A673 (cell line): ENCODE measurements at places on chromosomes 11 and 22.

DNA sequence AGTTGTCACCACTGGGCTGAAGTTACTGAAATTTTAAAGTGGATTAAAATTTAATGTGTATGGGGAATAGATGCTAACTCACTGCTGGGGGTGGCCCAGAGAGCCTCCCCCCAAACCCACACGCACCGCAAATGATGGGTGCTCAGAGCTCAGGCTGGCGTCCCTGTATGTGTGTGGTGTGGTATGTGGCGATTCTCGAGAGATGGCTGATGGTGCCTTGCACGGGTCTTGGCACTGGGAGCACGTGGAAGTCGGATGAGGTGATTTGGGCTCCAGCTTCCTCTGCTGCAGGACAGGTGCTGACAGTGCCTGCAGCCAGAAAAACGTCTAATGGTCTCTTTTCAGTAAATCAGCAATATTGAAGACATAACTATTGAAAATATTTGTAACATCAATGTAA, 1473.3 kb downstream of the TBC1D22A start:
- DNase-seq, result no peak

DNA sequence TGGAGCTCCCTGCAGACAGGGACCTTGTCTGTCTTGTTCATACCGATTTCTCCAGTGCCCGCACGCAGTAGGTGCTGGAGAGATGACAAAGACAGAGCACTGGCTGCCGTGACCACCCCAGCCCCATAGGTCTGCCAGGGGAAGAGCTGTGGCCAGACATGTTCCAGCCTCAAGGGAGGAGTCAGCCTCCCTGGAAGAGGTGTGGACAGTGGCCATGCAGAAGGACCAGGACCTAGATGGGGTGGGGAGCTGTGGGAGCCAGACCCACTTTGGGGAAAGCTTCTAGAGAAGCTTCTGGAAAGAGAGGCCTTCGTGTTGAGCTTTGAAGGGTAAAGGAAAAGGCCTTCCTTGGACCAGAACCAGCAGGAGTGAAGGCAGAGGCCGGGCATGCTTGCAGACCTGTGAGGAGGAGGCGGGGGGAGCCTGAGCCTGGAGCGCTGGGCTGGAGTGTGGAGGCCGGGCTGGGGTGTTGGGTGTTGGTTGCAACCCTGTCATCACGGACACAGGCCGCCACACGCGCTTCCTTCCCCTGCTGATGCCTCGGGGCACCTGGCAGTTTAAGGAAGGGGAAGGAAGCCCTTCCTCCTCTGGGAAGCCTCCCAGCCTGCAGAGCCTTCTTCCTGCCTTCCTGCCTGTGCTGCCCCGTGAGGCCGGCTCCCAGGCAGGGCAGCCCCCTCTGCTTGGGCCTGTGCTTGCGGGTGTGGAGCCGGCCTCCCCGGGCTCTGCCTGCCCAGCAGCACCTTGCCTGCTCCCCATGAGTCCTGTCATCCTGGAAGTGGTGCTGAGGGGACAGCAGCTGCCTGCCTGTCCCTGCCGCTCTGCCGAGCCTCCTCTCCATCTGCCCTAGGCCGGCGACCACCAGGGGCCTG, 12.3 kb downstream of the RELT start:
- DNase-seq, result no peak

DNA sequence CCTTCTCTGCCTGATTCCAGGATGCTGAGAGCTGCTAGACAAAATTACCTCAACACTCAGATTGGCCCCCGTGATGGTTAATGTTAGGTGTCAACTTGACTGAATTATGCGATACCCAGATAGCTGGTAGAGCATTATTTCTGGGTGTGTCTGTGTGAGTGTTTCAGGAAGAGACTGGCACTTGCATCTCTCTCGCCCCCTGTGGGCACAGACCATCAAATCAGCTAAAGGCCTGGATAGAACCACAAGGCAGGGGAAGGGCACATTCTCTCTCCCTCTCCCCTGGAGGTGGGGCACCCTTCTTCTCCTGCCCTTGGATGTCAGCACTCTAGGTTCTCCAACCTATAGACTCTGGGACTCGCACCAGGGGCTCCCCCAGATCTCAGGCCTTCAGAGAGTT, 79.7 kb downstream of the KIRREL3 start:
- DNase-seq, result peak; percentile 6

- no peak for DNase-seq
Measured at GRCh38 chr22:44357966-44358465, 45.3 kb upstream of the SHISAL1 start.

DNA sequence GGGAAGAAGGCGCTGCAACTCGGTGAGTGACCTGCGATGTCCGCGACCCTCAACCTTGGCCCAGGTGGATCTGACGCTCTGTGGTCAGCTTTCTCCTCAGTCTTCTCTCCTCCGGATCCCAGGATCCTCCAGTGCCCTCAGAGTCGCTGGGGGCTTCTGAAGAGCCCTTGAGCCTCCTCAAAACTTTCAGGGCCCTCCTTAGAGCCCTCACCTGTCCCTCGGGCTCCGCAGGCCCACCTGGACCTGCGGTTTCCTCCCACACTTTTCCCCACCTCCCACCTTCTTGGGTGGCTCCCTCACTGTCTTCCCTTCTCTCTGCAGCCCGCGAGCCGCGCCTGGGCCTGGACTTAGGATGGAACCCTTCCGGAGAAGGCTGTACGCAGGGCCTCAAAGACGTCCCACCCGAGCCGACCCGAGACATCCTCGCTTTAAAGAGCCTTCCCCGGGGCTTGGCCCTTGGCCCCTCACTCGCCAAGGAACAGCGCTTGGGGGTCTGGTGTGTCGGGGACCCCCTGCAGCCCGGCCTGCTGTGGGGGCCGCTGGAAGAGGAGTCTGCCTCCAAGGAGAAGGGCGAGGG, 335 bp downstream of the ZNF408 start:
- DNase-seq, result no peak

GRCh38 chr11:41954034-41954433, 494.6 kb upstream of the LRRC4C start:
- DNase-seq, result peak; percentile 21

DNA sequence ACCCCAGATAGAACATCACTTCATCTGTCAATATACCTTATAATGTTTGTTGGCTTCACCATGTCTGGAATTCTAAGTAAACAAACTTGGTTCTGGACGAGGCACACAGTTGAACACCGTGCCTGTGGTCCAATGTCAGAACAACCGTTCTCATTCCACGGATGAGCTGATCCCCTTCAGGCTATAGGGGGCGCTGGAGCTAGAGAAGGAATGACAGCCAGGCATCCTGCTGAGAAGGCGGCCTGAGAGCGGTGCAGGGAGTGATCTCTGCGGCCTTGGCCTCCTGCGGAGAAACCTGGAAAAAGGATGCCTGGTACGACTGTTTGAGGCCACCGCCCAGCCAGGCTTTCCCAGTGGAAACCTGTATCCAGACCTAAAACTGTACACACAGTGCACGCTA, 48.7 kb downstream of the FDX1 start:
- DNase-seq, result peak; percentile 44

DNA sequence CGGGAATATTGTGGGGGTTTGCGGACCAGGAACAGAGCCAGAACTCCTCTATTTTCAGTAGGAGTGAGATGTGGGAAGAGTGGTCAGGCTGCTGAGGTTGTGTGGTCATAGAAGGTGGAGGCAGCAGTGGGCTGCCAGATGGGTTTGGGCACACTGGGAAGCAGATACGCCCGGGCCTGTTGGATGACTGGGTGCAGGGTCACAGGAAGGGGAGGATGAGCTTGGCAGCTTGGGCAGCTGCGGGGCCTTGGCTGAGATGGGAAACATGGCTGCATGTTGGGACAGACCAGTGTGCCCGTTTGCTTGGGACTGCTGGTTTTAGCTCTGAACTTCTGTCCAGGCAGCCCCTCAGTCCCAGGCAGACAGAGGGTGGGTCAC, 11.4 kb downstream of the SHANK3 start:
- no peak for DNase-seq

DNA sequence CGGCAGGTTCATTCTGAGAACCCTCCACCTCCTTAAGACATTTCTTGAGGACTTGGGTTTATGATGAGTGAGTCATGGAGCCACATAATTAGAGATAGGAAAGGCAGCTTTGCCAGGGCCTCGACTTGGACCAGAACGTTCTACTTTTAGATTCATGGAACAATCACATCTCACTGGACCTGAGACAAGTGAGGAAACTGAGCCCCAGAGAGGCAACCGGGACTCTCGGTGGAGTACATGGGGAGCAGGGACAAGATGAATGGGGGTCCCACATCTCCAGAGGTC, 59.5 kb downstream of the LINC01488 start:
- no peak for DNase-seq

DNA sequence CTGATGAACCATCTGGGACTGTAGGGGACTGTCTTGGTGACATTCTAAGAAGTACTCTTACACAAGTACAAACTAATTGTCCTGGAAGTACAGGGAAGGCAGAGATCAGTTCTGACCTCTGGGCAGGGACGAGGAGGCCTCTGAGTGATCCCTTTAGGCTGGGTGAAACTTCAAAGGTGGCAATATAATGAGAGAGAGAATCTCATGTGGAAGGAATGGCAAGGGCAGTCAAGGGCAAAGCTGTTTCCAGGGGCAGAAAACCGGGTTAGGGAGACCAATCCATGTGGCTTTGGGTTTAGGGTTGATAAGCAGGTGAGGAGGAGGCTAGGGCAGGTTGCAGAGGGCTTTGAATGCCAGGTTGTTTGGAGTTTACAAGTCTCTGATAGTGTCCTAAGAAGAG, 21.3 kb upstream of the MYH9 start:
- DNase-seq, result no peak

DNA sequence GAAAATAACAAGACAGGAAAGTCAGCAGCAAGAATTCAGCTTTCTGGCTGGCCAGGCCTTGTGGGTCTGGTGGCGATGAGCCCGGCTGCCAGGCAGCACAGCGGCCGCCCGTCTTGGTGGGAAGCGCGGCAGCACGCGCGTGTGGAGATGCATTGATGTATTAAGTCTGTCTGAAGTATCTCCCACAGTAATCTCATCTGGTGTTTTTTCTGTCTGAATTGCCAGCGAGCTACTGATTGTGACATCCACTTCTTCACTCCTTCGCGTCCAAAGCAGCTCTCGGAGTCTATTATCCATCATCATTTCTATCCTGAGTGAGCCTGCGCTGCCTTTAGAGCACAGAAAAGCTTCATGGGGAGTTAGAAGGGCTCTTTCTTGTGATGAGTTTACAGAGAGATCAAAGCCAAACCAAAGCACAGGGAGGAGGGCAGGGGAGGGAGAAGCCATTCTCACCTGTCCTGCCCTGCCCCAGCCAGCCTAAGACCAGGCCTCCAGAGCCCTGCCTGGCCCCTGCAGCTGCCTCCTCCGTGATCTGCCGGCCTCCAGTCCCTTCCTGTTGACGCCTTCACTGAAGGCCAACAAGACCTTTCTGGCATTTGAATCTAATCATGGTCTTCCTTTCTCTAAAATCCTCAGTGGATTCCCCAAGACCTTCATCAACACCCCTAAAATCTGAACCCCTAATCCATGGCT, 1419.0 kb downstream of the TBC1D22A start:
- no peak for DNase-seq

- no peak for DNase-seq
Measured at GRCh38 chr11:44866286-44866685, 84.4 kb downstream of the TP53I11 start.

- no peak for DNase-seq
Measured at GRCh38 chr11:85748455-85748891, 62.5 kb downstream of the SYTL2 start.

DNA sequence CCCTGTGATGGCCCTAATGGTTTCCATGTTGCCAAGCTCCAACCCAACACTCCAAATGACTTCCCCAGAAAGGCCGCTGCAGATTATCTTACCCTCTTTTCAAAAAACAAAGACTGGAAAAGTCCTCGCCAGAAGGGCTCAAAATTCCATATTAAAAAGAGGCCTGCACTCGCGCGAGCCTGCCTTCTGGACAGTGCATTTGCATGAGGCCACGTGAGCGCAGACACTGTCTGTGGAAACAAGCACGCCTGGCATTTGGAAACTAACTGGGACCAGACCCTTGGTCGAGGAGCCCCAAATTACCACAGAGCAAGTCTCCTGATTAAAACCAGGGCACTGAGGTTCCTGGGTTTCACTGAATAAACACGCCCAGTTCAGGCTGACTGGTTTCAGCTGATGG, 42.9 kb downstream of the ABTB2 start:
- no peak for DNase-seq

DNA sequence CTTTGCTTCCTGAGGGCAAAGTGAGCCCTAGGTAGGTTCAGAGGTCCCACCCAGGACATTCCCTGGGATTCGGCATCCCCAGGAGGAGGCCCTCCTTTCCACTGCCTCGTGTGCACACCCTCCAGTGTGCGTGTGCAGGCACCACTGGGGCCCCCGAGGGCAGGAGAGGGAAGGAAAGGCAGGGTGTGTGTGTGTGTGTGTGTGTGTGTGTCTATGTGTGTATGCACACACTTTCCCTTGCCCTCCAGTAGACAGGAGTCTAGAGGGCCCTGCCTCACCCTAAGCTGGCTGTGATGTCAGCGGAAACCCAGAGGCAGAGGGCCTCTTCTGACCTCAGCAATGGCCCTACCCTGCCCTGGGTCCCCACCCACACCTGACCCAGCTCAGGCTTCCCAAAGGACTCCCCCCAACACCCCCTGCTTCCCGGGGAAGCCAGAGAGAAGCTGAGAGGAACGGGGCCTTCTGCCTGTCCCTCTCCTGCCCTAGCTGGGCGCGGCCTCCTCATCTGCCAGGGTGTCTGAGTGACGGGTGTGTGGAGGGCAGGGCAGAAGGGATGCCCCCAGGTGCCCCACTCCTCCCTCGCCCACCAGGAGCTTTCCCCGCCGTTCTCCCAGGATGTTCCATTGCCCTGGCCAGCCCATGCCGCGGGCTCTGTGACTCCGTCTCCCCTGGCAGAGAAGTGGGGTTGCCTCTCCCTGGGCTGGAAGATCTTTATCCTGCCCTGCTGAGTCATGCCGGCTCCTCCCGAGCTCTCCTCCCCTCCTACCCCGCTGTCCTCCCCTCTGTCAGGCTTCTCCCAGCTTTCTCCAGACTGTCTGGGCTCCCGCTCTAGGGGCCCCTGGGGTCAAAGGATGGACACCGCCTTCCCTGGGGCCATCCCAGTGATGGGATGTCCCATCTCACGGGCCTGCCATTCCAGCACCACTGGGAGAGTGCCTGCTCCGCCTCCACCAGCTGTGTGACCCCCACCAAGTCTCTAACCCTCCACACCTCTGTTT, 6.0 kb upstream of the CLCF1 start:
- DNase-seq, result no peak

DNA sequence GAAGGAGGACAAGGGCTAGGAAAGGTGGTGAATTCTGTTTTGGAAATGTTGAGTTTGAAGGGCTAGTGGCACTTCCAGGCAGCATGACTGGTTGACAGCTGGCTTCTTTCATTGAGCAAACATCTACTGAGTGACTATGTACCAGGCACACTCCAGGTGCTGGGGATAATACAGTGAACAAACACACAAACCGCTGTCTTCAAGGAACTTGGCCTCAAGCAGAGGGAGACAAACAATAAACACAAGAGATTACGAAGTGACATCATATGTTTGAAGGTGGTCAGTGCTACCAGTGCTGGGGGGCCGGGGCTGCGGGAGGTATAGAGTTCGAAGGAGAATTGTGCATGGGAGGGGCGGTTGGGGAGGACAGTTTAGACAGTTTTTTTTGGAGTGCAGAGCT, 197.0 kb upstream of the SORL1-AS1 start:
- DNase-seq, result no peak

DNA sequence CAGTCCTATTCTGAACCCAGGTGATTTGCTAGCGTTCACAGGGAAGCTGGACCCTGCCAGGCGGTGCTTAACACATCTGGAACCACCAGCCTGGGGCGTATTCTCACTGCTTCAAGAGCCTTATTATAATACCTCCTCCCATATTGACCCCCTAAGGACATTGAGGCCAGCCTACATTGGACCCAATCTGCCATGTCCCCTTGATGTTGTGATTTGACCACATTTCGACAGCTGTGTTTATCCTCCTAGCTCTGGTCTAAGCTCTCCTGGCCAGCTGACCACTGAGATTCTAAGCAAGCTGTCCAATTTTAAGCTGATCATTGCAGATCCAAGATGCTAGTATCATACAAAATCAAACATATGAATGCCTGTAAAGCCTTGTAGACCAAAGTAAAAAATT, 148.1 kb upstream of the BLID start:
- DNase-seq, result no peak
